ENCODE measurements at places on chromosomes 6 and 20.

GRCh38 chr6:38043259-38043753 lies 223.8 kb downstream of the ZFAND3 start:
- DNase-seq: no peak

DNA sequence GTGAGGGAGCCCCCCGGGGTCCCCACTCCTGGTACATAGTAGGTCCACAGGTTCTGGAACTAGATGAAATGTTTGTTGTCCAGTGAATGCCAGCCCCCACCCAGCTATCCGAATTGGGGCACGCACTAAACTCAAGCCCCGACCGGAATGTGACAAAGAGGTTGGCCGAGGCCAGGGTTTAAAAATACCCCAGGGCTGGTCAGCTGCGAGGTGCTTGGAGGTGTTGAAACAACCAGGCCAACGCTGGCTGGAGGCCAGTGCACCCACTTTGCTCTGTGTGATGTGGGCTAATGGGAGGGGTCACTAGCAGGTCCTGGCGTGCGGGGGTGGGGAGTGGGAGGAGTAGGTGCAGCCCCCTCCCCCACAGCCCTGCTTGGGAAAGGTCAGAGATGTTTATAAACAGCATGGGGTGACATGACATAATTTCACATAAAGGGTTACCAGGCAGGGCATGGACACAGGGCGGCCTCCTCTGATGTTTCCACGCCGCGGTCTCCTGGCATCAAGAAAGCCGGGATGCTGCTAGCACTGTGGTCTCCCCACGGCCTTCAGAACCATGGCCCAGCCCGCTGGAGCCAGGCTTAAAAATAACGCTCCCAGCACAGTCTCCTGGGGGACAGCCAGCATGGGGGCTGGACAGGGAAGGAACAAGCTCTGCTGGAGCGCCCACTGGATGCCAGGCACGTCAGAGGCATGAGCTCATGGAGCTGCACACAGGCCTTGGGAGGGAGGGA lies 111.2 kb upstream of the PTPN1 start:
- DNase-seq: no peak

DNA sequence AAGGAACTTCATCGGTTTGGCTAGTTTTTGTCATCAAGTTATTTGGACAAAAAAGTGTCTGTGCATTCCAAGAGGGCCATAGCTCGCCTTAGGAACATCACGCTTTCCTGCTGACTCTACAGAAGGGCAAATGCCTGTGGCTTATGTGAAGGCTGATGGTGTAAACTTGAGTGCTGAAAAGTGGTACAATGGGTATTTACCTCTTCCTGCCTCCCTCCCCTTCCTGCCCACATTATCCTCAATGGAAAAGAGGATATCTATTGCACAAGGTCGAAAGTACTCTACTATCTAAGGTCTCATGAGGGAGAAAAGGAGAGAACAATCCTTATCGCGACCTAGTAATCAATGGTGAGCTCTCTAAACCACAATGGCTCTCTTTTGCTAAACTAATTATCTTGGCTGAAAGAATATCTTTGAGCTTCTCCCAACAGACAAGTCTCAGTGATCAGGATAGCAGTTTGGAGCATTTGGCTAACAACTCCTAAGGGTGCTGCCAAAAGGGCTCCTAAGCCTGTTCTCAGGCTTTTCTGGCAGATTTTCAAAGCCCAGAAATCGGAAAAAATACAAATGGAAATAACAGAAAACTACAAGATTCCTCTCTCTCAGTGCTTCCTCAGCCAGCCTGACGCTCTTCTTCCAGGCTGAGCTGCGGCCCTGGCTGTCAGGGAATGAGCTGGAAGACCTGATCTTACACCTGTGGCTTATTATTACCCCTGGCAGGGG lies 42.6 kb upstream of the ENPP1 start:
- DNase-seq: no peak

GRCh38 chr6:139254196-139254595 lies 37.6 kb downstream of the TXLNB start:
- no peak for DNase-seq

DNA sequence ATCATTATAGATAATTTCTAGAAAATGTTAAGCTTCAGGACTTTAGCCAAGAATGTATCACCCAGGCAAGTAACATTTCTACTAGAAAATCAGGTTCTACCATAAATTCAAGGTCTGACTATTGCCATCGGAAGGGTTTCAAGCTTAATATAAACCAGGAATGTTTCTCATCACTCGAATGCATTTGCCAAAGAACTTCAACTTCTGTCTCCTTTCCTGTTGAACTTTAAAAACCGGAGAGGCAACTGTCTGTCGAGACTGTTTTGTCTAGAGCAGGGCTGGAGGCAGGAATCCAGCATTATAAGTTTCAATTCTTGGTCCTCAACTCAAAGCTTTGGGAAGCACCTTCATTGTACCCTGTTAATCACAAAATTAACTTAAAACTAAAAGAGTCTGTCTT lies 264.7 kb downstream of the ZNF217 start:
- DNase-seq: no peak

DNA sequence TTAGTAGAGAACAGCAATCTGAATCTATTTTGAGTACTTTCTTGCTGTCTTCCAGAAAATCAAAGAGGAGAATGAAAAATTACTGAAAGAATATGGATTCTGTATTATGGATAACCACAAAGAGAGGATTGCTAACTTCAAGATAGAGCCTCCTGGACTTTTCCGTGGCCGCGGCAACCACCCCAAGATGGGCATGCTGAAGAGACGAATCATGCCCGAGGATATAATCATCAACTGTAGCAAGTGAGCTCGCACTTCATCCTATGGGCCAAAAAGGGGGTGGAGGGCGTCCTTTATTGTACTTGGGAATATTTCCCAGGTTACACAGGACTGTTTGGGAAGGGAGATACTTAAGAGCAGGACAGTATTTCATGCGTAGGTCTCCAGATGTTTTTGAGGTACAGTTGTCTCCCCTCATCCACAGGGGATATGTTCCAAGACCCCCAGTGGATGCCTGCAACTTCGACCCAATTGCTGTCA lies 37.3 kb upstream of the PLCG1 start:
- no peak for DNase-seq

- DNase-seq: no peak
Observed at GRCh38 chr6:124283486-124283885, 479.8 kb downstream of the NKAIN2 start.
